ENCODE measurements at places on chromosomes 3 and 15.

DNA sequence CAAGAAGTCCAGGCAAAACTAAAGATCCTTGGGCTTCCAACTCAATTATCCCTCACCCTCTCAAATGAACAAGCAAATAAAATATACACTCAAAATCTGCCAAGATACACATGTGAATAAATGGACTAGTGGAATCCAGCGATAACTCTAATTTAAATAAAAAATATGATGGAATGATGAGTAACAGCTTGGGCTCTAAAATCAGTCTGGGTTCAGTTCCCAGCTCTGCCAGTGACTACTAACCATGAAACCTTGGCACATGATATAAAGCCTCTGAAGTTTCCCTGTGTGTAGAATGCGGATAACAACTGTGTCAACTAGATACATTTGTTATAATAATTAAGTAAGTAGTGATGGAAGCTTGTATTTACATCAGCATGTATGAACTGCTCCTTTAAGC is 81.3 kb downstream of the CADPS start:
- DNase-seq, result no peak

DNA sequence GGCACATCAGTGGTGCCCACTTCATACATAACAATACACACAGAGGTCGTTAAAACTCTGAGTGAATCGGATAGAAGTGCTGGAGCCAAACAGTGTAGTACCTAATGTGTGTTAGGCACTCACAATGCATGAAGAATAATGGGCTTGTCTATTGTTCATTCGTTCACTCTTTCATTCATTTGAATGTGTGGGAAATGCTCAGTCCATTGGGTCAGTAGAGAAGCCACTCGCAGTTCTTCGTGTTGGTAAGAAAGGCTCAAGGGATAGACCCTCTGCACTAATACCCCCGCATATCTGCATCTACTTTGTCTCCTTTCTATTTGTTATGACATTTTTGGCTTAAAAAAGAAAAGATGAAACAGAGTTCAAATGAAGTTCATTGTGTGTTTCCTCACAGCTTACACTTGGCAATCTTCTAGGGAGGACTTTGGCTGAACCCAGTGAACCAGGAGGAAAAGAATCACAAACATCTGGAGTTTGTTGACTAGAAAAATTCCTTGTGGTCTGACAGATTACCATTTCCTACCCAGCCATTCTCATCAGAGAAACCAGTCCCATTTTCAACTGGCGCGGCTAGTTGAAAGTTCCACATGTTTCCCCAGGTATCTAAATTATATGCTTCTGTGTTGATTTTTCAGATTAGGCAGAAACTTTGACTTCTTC is 32.8 kb upstream of the MFSD1 start:
- no peak for DNase-seq

GRCh38 chr15:49620199-49620598 is 419 bp downstream of the FAM227B start:
- DNase-seq, result no peak

GRCh38 chr3:187228740-187229139 is 31.5 kb downstream of the RTP1 start:
- no peak for DNase-seq

DNA sequence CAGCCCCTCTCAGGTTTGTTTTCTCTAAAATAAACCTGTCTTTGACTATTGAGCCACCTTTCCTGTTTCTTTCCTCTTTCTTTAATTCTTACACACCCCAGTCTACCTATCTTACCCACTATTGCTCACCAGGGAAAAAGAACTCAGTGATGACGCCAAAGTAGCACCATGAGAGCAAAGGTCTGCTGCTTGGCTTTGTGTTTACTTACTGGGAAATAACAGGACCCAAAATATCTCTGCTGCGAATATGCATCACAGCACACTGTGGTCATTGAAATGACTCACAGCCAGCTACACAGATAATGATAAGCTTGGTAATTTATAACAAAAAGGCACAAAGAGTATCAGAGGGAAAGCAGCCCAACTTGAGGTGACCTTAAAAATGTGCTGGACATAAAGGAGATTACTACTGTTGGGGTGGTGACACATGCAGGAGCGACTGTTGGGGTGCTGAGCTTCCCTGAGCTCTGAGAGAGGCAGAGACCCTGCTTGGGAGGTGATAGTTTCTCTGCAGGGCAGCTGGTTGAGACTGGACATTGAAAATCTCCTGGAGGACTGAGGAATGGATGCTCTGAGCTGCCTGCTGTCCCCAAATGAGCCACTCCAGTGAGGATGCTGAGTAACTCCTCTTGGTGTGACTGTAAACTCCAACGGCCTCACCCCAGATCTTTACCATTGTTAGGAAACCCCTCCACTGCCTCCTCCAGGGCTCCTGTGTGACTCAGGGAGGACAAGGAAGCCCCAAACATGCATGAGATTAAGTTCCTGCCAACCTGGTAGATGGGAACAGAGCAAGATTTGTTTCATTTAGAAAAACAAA is 14.5 kb downstream of the EFCAB12 start:
- DNase-seq, result no peak

DNA sequence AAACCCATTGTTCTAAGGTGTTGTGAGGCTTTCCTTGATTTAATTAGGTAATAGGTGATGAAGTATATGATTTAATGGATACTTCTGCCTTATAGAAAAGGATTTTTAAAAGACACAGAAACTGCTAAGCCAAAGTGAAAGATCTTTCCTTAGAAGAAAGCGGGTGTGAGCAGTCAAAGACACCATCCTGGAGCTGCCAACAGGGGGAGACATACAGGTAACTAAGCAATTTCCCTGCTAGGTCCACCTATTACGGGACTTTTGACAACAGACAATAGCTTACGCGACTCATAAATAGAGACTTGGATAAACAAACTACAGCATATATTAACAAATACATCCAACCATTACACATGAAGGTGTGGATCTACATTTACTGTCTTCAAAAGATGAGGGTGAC is 669.5 kb downstream of the SQOR start:
- DNase-seq, result peak; percentile 23

DNA sequence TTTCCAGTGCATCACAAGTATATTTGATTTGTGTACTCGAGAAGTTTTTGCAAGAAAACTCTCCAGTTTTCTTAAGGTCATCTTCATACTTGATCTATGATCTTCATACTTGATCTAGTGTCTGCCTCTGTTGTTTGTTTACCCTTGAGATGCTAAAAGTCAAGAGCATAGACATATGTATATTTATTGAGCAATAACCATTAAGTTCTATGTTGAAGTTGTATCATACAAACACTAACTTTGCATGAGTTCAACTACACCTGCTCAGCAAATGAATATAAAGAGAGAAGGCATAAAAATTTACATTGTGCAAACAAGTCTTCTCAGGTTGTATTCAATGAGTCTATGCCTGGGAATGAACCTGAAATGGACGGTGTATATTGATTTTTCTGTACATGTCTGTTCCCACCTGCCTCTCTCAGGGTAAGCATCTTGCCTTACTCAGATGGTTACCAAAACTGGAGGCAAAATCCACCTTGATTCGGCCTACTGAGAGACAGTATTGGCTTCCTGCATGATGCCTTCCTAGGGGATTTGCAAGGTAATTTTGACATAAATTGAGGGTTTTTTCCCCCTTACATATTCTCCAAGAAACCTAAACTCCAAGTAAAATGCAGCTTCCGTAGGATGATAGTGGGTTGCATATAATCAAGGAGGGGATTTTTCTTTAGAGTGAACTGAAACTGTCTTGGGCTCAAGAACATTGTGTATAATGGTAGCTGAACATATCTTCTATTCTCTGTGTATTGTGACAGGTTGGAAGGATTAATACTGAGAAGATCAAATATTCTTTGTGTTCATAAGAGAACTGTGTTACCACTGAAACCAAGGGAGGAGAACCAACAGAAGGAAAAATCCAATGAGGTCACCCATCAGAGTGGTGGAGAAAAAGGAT is 110.4 kb downstream of the FILIP1L start:
- no peak for DNase-seq

DNA sequence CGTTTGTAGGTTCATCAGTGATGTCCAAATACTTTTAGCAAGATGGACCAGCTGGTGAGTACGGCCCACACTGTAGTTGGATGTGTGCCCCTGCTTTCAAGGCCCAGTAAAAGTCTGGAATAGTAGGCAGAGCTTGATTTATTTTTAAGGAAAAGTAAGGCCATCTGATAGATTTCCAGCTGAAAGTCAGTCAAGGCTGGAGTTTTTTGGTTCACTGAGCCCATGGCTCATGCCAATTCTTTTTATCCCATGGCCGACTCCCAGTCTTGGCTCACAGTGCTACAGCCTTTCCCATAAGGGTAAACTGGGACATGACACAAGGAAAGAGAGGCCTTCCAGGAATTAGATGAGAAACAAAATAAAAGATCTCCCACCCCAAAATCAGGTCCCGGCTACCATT is 13.5 kb downstream of the CCDC80 start:
- no peak for DNase-seq

DNA sequence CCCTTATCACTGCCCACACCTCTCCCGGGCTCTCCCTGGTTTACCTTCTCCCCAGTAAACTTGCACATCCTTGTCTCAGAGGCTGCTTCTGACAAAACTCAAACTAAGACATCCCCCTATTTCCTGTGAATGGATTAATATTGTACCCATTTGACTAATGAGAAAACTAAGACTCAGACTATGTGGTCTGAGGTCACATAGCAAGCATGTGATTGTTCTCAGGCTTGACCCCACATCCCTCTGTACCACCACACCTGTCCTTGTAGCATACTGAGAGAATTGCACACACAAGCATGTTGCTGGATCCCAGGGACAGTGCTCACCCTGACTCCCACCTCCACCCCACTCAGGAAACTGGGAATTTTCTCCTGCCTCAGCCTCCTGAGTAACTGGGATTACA is 90.7 kb upstream of the HES1 start:
- no peak for DNase-seq

GRCh38 chr15:64566629-64567427 is 106.5 kb downstream of the ZNF609 start:
- DNase-seq, result no peak

DNA sequence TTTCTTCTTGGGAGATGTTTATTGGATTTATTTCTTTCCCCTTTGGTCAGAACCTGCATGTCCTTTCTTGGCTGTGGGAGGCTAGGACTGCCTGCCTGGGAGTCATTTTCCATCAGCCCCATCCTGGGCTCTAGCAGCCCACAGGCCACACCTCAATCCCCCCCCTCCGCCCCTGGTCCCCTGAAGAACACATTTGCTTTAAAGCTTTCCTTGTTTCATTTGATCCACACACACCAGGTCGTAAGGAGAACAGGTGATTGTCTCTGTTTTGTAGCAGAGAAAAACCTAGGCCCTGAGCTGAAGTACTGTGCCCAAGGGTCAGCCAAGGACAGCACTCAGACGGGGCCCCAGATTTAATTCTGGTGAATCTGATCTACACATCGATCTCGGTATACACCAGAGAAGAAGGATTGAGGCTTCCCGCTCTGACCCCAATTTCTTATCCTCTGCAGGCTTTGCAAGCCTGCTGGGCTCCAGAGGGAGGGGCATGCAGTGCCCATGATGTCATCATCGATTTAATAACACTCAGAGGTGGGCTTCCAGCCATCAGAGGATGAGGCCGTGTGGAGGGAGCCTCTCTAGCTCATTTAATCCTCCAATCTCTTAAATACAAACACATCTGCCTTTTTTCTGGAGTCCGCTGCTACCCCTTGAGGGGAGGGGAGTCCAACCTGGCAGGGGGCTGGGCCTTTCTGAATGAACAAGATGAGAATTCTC is 1.7 kb upstream of the CLN6 start:
- no peak for DNase-seq

- DNase-seq, result no peak
Observed at GRCh38 chr3:67288466-67289106, 290.5 kb downstream of the KBTBD8 start.

DNA sequence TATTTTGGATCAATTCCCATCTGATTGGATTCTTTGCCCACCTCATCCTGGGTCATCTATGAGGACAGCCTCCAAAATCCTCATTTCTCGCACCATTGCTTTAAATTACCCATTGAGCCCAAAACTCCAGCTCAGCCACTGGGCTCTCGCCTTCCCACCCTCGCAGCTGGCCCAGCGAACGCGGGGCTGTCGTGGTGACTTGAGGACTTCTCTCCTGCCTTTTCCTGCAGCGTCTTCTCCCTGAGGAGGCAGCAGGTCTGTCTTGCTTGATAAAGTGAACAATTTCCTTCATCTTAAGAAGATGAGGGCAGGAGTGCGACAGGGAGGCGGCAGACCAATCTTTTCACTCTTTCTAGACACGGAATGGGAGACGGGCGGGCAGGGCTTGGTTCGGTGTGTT is 33.0 kb upstream of the SNRPA1 start:
- DNase-seq, result no peak

DNA sequence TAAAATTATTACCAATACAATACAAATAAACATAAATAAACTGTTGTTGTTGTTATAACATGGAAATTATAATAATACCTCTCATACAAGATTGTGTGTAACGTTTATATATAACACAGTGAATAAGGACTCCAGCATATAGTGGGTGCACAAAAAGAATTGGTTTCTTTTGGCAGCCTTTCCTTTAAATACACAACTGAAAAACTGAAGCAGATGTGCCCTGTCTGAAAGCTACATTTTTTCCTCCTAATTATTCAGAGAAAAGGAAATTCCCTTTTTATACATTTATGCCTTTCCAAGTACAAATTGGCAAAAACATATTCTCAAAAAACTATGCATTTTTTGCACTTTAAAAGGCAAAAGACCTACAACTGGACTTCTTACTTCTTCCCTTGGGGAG is 928.9 kb upstream of the NR2F2 start:
- DNase-seq, result no peak

- no peak for DNase-seq
Observed at GRCh38 chr15:55980511-55980910, 12.9 kb downstream of the NEDD4 start.

- no peak for DNase-seq
Observed at GRCh38 chr3:115932807-115933206, 309.5 kb downstream of the GAP43 start.

GRCh38 chr3:65968996-65969395 is 69.7 kb downstream of the MAGI1 start:
- DNase-seq, result no peak
